ENCODE measurements at places on chromosomes 4 and X.

GRCh38 chr4:151882072-151882803 lies 121.4 kb upstream of the GATB start:
- no peak for DNase-seq

GRCh38 chrX:15016051-15016450 lies 142.8 kb downstream of the MOSPD2 start:
- no peak for DNase-seq

DNA sequence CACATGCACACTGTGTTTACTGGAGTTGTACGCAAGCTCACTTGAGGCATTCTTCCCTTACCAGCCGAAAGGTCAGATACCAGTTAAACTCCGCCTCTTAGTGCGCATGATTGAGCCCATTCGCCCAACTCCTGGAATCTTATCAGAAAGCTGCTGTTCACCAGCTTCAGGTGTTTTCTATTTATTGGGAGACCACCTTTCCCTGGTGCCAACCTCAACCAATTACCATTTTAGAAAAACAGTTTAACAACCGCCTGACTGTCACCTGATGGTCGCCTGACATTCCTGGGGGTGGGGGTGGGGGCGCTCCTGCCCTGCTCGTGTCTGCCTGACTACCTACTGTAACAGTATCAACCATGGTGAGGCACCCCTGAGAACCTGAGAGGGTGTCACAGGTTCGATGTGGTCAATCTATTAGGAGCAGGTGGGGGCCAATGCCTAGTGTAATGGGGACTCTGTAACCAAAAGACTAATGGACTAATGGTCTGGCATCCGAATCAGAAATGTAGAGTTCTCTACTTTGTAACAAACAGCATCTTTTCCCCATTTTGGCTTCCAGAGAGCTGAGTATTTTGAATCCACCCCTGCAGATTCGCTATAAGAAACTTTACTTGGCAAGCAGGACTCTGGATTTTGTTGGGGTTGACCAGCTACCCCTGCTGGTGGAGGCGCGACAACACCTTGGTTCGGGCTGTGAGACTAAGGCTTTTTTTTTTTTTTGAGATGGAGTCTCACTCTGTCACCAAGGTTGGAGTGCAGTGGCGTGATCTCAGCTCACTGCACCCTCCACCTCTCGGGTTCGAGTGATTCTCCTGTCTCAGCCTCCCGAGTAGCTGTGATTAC lies 58.2 kb upstream of the ZNF157 start:
- peak; percentile 1 for DNase-seq

GRCh38 chrX:7318661-7319060 lies 170.7 kb upstream of the PUDP start:
- no peak for DNase-seq

GRCh38 chr4:82613121-82613520 lies 51.3 kb upstream of the TMEM150C start:
- no peak for DNase-seq

GRCh38 chr4:148017801-148018200 lies 285.9 kb downstream of the ARHGAP10 start:
- DNase-seq: no peak

GRCh38 chrX:150257353-150258175 lies 105.6 kb upstream of the MAMLD1 start:
- DNase-seq: no peak

DNA sequence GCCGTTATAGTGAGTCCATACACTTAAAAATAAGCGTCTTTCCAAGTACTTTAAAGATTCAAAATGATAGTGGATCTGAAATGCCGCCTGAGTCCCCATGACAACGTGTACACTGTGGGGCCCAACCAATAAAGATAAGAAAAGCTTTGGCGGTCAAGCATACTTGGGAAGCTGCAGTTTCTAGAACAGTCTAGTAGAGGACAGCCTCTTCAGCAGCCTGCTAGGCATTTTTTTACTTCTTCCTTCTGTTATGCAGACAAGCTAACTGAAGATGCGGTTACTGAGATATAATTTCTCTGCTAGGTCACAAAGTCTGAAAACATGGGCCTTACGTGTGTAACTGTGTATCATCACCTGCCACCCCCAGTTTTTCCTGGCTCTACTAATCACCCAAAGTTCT lies 402 bp upstream of the UPRT start:
- DNase-seq: no peak

- no peak for DNase-seq
Observed at GRCh38 chrX:155334486-155335336, at the start of gene CLIC2. Gene CLIC2, minus strand, starts transcription at chrX:155334614. Its CDS starts 187 bp downstream, at chrX:155334427.

GRCh38 chr4:108794136-108794535 lies 31.3 kb upstream of the ETNPPL start:
- DNase-seq: no peak

DNA sequence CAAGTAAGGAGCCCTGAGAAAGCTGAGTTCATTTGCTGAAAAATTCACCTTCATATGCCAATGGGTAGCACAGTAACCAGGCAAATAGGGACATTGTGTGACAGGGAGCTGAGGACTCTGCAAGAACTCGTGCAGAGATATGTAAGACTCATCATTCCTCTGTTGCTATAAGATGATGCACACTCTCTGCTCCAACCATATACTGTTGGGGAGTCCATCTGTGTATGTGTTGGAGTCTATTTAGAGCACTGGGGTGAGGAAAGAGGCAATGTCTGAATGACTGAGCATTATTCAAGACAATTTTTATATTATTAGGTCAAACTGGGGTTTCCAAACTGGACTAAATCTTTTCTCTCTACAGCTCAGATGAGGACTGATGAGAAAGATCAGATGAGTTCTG lies 100.4 kb downstream of the QRFPR start:
- DNase-seq: no peak

DNA sequence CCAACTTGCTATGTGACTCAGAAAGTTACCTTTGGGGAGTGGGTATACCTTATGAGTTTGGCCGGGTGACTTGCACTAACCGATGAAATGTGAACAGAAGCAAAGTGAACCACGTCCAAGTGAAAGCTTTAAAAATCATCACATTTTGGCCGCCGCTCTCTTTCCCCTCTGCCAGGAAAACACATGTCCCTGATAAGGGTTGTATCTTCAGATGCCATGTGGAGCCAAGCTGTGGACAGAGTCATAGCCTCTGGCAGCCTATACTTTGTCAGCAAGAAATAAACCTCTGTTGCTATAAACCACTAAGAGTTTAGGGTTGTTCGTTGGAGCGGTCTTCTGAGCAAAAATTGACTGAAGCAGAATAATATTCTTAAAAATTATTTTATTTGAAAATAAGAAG lies 92.3 kb downstream of the PRDM5 start:
- no peak for DNase-seq

Data from stimulated activated CD4-positive, alpha-beta T cell treated with anti-CD3 and anti-CD28 coated beads, Interleukin-1b, Interleukin-23, amount 100 ng/mL, for 1 hour (primary cell).